ENCODE measurements at places on chromosomes 5 and 9.

- DNase-seq: no peak
These were observed 39.9 kb downstream of the FNIP1 start for GRCh38 chr5:131756942-131757341.

- DNase-seq: peak; percentile 47
These were observed at the start of gene GNG10 for GRCh38 chr9:111661150-111661801. GNG10 (plus strand) TSS chr9:111661605; CDS start chr9:111661635, 30 bp downstream.

GRCh38 chr5:148978370-148979082 is 84.3 kb downstream of the SH3TC2 start:
- DNase-seq: no peak

DNA sequence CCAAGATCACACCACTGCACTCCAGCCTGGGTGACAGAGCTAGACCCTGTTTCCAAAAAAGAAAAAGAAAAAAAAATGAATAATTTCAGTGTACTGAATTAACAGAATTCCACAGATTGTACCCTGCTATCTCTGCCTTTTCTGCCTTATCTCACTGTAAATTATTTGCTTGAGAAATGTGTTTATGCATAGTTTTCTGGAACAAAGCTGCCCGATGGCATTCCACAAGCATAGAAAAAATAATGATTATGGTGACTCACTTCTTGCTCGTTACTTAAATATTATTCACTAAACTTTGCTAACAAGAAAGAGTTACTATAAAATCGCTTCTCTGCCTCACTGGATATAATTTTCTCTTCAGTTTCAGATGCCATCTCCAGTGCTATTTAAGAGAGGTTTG is 88.7 kb upstream of the FAM169A start:
- no peak for DNase-seq

DNA sequence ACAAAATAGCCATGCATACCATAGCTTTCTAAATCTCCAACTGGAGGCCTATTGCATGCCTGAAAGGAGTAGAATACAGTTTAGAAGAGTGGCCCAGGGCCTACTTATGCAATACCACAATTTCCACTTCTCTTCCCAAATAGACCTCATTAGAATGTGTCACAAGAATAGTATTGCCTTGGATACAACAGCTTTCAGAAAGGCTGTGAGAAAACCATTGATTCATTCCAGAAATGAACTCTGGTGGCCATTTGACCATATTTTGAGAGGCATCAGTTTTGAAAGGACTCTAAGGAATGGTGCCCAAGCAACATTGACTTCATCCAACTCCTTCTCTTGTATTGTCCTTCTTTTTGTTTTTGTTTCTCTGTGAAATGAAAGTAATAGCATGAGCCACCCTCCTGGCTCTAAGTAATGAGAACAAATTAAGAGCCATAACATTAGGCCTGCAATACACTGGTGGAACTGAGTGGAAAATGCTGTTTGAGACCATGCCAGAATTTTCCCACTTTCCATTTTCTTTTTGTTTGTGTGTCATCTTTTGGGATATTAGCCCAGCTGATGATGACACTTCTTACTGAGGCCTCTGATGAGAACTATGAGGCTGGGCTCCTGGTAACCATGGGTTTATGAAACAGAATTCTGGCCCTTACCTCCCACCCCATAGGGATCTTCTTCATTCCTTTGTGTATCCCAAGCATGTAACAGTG is 90.2 kb downstream of the TMEM174 start:
- no peak for DNase-seq

- DNase-seq: no peak
These were observed 67.4 kb upstream of the HRH2 start for GRCh38 chr5:175590471-175590881.

- no peak for DNase-seq
These were observed 276.3 kb downstream of the PSAT1 start for GRCh38 chr9:78573205-78573604.

DNA sequence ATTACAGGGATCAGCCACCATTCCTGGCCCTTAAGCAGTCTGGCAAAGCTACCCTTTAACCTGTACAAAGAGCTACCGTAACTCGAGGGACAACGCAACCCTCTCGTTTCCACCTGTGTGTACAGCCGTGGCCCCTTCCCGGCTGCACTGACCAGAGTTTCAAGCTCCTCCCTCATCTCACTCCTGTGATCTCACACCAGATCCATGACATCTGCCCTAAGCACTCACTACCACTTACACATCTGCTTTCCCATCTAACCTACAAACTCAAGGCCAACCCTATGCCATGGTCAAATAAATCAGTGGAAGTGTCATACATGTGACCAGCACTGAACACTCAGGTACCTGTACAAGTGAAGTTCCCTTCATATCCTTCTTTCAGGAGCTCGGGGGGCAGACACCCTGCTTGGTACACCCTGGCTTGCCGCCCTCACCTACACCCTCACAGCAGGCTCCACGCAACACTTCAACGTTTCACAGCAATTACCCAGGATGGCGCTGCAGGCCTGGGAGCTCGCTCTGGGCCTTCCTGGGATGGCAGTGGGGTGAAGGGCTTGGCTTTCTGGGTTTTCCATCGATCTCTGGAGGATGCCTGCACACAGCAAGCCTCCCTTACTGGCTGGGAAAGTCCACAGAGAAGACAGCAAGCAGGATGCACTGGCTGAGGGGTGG is 61.7 kb downstream of the PRRT1B start:
- DNase-seq: no peak

DNA sequence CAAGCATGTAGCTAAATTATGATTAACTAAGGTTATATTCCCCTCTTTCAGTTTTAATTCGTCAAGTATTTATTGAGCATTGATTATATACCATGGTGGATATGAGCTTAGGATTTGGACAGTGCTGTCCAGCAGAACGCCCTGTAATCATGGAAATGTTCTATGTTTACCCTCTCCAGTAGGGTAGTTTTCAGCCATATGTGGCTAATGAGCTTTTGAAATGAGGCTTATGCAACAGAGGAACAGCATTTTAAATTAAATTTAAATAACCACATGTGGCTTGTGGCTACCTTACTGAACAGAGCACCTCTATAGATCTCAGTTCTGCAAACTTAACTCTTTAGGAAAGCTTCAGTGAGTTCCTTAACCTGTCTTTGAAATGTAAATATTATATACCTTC is 59.1 kb downstream of the JMY start:
- DNase-seq: no peak

- no peak for DNase-seq
These were observed 399.0 kb upstream of the MEF2C start for GRCh38 chr5:89281766-89282553.

DNA sequence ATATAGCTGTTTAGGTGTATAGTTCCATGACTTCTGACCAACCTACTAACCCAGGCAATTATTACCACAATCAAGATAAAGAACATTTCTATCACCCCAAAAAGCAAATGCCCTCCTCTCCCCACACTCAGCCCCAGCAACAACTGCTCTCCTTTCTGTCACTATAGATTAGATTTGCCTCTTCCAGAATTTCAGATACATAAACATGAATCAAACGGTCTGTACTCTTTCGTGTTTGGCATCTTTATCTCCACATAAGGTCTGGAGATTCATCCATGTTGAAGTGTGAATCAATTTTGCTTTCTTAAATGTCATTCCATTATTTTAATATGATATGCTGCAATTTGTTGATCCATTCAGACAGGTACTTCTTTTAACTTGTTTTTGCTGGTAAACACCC is 10.5 kb upstream of the GCNT1 start:
- DNase-seq: no peak

DNA sequence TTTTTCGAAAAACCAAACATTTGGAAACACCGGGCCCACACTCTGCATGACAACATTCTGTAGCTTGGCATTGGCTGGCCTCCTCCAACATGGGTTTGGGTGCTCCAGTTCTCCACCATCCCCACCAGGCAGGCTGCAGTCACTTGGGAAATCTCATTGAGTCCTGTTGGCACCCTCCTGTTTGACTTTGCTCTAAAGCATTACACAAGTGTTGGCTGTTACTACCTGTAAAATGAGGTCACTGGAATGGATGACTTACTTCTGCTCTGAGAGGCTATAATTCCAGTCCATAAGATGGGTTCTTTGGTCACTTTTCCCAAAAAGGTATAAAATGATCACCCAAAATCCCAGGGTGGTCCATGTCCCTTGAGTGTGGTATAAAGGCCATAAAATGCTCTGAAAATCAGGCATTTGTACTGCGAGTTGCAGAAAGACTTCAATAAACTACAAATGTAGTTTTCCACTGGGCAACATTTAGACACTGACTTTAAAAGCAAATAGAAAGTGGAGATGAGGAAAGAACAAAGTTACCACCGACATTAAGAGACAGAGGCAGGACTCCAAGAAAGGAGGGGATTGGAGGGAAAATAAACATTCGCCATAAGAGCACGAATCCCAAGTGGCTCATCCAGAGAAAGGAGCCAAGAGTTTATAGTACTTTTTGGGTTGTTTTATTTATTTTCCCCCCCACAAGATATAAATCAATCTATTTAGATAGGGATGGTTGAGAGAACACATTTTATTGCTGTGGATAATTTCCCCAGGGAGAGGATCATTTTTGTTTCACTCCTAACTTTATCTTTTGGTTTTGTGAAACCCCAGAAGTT is 295.1 kb downstream of the TLE1 start:
- no peak for DNase-seq

DNA sequence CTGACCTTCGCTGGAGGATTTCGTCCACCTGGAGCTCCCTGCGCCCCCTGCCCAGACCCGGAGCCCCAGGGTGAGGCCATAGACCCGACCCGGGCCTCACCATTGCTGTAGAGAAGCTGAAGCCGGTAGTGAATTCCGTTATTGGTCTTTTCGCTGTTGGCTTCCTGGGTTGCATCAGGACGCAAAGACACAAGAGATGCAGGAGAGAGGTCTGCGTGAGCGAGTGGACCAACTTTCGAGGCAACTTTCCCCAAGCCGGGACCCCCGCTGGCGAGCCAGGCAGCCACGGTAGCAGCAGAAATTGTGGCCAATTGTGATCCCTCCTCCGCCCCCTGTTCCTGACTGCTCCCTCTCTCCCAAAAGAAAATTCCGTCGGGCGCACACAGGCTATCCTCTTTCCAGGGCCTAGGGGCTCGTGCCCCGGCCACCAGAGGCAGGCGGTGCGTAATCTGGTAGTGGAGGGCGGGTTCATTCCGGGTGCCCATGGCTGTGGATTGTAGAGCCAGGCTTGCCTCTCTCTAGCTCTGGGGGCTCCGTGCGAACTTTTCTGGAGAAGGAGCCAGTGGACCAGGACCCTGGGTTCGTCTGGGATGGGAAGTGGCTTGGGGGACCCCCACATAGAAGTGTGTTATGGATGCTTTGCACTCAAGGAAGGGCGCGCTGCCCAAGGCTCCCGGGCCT is 3.3 kb downstream of the EBF1 start:
- DNase-seq: no peak

DNA sequence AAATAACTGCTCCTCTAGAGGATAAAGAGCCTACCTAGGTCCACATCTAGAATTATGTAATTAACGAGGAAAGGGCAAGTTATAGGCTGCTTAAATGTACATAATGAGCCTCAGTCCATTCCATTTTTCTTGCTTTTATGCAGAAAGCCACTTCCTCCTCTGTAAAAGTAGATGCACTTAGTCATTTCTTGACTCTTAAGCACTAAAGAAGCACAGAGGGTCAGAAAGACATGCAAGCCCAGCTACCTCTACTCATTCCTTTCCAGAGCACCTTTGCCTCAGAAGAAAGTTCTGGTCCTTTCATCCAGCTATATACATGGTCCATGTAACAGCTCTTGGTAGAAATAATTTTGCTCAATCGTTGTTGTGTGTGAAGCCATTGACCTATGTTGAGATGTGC is 308.0 kb upstream of the NREP start:
- DNase-seq: no peak

DNA sequence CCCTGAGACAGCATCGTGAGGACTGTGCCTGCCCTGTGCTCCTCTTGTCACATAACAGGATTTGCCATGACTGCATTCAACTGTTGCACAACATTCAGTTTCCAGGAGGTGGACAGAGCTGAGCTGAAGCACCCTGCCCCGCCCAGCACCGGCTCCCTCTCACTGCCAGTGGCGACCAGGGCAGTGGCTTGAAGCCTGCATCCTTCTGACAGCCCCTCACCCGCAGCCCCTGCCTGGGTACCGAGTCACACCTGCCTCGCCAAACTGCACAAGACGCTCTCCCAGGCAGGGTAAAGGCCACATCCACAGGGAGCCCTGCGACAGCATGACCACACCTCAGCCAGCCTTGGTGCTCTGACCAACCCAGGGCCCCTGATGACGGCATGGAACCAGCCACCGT is 59.9 kb upstream of the ZNF354A start:
- DNase-seq: no peak

DNA sequence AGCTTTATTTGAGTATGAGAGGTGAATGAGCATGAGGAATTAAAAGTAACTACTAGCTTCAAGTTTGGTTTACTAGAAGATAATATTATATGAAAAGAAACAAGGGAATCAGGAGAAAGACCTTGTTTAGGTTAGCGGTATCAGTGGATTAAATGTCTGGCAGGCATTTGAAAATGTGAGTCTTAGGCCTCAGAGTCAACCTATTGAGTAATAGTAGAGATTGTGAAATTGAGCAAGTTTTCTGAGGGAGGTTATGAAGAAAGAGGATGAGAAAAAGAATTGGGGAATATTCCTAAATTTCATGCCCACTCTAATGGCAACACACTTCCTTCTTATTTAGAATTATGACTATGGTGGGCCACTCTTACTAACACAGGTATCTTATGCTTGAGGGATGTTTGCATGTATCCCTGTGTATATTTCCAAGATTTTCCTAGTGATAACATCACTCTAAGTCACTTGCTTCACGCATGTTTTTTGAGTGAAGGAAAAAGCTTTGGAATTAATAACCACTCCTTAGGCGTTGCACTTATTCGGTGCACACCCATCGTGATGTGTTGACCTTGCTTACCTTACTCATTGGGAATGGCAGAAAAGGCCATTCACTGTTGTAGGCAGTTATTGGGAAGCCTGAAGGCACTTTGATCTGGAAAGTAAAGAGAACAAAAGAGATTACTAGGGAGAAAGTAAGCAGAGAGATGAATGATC is 8.2 kb upstream of the ELL2 start:
- no peak for DNase-seq

GRCh38 chr5:5164163-5164562 is 24.0 kb downstream of the ADAMTS16 start:
- no peak for DNase-seq

DNA sequence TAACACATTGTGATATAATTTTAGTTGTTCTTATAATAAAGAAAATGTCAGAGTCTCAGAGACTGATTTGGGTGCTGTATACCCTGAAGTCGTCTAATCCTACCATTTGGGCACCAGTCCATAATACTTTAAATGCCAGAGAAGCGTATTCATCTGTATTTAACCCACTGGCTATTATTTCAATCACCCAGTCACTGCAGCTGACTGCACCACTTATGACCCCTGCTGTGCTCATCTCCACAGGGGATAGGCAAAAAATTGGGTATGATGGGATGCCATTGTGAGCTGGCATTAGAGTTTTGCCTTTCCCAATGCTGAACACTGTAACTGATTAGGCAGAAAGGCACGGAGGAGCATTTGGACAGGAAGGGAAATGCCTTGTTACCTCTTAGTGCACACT is 599.7 kb downstream of the CAAP1 start:
- DNase-seq: no peak
